ENCODE measurements at places on chromosomes 1 and 21. TPM values are rescaled to one million over a fixed set of nuclear protein-coding genes. Genes with fewer than 3 reads are reported as not detected.

The TNFRSF9 gene
- total RNA-seq = 2.0 TPM

- DNase-seq = no peak
These were observed 261.2 kb downstream of the PTPRU start for GRCh38 chr1:29497395-29498125.

DNA sequence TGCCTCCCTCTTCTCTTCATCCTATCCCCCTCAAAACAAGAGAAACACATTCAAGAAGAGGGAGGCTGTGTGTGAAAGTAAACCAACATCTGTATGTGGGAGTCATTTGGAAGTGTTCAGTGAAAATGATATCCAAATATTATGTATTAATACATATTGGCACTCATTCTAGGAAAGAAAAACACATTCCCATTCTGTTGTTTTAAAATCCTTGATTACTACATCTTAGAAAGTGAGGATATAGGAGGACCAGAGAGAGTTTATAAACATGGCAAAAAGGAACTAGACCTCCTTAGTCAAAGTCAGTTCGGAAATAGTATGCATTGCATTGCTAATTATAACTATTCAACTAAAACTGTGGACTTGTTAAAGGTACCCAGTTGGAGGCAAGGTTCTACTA, 786.6 kb downstream of the ADGRL2 start:
- no peak for DNase-seq

DNA sequence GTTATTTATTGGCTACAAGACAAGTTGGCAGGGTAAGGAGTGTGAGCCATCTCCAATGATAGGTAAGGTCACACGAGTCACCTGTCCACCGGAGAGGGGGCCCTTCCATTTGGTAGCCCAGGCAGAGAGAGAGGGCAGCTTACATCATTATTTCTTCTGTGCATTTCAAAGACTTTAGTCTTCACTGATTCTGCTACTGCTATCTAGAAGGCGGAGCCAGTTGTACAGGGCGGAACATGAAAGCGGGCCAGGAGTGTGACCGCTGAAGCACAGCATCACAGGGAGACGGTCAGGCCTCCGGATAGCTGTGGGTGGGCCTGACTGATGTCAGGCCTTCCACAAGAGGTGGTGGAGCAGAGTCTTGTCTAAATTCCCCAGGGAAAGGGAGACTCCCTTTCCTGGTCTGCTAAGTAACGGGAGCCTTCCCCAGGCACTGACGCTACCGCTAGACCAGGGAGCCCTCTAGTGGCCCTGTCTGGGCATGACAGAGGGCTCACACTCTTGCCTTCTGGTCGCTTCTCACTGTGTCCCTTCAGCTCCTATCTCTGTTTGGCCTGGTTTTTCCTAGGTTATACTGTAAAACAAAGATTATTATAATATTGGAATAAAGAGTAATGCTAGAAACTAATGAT, 36.7 kb downstream of the ZNF695 start:
- no peak for DNase-seq

DNA sequence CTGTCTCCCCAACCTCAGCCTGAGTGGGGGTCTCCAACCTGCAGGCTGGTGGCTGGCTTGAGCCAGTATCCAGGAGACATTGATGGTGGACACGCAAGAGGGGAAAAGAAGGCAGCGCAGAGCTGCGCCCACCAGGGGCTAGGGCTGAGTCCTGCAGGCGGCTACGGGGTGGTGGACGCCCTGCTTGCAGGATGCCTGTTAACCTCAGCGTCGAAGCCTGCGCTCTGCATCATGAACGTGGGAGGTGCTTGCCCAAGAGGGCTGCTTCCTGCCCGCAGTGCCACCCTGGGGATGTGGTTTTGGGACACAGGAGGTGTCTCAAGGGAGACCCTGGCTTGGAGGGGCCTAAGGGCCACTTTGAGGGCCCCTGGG, 11.6 kb downstream of the CFAP410 start:
- DNase-seq = no peak

DNA sequence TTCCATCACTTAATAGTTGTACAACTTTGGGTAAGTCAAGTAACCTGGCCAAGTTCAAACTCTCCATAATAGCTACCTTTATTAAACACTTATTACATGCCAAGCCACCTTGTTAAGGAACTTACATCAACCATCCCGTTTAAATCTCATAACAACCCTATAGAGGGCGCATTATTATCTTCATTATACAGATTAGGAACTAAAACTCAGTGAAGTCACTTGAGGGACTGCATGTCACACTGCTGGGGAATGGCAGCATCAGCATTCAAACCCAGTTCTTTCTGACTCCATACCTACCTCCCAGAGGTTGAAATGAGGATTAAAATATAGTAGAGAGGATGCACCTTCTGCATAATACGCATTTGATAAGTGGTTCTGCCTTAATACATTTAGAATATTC, 47.1 kb upstream of the PLA2G2C start:
- peak; percentile 30 for DNase-seq

The AVPR1B gene
- not detected for total RNA-seq

GRCh38 chr1:238466459-238466858, 575.7 kb upstream of the ZP4 start:
- peak; percentile 9 for DNase-seq

- no peak for DNase-seq
These were observed 4.5 kb upstream of the PLCH2 start for GRCh38 chr1:2471587-2472001.

- no peak for DNase-seq
These were observed 1.3 kb downstream of the EDARADD start for GRCh38 chr1:236395230-236395946.
